ENCODE measurements at places on chromosomes 7 and 10.

- DNase-seq = no peak
Observed at GRCh38 chr7:37259319-37259821, 189.3 kb downstream of the ELMO1 start.

DNA sequence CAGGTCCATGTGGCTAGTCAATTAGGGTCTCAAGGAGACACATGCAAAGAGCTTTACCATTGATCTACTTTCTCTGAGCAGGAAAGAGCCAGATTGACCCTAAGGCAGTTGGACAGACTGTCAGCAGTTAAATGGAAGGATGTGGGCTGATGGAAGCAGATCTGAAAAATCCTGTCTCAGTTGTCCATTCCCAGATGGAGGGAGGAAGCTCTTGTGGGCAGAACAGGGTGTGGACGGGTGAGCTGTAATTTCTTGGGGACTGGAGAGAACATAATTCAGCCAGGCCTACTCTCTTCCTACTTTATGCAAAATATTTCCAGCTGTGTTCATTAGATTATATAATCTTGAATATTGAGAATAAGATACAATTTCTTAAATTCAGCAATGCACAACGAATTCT is 163.6 kb downstream of the GNAT3 start:
- DNase-seq = no peak

GRCh38 chr7:51476026-51476425 is 159.4 kb upstream of the COBL start:
- DNase-seq = no peak

- no peak for DNase-seq
Observed at GRCh38 chr7:42913591-42913990, 1.7 kb upstream of the C7orf25 start.

DNA sequence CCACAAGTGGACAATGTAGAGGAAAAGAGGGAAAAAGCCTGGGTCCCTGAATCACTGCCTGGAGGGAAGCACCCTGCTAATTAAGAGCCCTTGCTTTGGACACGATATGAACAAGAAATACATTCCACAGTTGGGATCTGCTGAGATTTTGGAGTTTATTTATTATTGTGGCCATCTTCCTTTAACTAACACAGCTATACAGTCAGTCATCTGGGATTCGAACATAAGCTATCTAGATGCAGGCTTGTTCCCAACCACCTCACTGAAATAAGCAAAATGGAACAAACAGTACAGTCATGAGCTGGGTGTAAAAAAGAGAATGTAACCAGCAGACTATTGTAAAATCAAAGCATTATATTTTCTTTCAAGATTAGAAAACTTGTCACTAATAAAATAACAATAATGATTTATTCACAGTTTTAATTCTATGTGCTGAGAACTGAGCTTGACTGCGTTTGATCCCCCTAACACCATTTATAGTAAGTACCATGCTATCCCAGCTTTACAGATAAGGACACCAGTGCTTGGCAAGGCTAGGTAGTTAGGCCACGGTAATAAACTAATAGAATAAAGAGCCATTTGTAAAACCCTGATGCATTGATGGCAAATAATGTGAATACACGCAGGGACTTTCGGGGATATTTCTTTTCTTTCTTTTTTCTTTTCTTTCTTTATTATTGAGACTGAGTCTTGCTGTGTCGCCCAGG is 223.8 kb upstream of the KLF6 start:
- no peak for DNase-seq

DNA sequence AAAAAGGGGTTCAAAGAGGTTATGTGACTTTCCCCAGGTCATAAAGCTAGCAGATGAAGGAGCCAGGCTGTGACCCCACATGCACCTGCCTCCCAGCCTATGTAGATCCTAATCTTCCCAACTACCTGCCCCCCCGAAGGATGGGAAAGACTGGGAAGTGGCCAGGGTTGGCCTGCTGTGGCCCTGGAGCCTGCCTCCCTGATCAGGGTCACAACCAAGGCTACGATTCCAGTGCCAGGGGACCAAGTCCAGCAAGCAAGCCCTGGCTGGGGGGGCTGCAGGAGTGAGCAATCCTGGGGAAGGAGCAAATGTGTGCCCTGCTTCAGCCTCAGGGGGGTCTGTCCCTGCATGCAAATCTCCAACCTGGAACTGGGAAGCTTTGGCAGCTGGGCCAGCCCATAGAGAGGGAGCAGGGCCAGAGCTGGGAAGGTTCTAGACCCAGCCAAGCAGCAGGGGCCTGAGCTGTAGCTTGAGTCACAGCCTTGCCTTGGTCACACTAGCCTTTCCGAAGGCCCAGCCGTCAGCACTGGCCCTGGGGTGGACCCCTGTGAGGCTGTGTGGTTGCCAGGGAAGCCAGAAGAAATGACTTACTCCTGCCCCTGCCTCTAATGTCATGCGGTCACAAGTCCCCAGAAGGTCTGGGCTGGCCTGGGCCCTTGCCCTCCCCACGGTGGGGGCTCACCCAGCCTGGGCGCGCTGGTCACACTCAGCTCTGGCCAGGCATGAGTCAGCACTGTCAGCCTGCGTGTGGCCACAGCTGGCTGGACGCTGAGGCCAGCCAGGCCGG is 96.4 kb upstream of the ZMIZ1 start:
- peak; percentile 95 for DNase-seq

DNA sequence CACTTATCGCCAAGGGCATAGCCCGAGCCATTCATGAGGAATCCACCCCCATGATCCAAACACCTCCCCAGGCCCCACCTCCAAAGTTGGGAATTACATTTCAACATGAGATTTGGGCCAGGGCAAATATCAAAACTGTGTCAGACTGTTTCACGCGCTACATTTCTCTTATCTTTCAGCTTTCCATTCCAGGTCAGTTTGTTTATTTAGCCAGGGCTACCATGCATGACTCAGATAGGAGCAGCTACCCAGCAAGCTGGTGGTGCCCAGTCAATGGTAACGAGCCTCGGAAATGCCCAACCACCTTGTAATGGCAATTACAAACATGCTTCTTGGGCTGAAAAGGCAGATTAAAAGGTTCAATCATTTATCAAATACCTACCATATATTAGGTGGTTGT is 43.6 kb upstream of the BAMBI start:
- DNase-seq = no peak

GRCh38 chr10:84159076-84159685 is 14.4 kb upstream of the GPR15LG start:
- DNase-seq = no peak

DNA sequence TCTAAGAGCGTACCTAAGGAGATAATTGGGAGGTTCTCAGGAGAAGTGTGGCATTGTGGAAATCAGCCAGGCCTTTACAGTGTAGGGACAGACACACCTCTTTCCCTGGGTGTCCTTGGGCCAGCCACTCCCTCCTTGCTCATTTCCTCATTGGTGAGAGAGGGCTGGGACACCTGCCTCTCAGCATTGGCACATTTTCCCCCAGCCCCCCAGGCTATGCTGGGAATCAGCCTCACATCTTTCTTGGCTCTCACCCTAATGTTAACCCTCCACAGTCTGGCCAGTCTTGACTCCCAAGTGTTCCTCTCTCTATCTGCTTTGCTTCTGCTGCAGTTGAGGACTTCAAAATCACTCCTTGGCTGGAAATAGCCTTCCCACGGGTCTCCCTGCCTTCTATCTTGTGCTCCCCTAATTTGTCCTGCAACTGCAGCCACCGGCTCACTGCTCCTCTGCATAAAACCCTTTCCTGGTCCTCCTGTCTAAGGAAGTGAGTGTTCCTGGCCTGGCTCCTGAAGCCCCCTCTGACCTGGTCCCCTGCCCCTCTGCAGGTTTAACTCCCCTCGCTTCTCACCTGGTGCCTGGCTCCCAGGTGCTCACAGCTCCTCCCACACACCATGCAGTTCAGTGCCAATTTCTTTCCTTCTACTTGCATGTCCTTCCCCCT is 15.8 kb downstream of the TBXAS1 start:
- no peak for DNase-seq

DNA sequence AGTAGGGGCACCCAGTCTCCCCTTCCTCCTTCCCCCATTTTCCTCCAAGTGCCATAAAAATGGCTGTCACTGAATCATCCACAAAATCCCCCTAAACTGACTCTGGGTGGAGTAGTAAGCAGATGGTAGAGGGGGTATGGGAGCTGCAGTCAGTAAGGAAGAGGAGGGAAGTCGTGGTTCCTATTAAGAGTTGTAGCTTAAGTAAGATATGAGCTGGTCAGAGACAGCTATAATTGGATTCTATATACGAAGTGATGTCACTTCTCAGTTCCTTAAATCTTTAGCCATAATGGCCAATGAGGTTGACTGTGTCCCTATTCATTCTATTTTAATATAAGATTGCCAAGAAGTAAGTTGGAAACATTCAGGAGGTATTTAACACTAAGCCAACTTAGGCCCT is 131.7 kb downstream of the SLC16A9 start:
- DNase-seq = no peak

DNA sequence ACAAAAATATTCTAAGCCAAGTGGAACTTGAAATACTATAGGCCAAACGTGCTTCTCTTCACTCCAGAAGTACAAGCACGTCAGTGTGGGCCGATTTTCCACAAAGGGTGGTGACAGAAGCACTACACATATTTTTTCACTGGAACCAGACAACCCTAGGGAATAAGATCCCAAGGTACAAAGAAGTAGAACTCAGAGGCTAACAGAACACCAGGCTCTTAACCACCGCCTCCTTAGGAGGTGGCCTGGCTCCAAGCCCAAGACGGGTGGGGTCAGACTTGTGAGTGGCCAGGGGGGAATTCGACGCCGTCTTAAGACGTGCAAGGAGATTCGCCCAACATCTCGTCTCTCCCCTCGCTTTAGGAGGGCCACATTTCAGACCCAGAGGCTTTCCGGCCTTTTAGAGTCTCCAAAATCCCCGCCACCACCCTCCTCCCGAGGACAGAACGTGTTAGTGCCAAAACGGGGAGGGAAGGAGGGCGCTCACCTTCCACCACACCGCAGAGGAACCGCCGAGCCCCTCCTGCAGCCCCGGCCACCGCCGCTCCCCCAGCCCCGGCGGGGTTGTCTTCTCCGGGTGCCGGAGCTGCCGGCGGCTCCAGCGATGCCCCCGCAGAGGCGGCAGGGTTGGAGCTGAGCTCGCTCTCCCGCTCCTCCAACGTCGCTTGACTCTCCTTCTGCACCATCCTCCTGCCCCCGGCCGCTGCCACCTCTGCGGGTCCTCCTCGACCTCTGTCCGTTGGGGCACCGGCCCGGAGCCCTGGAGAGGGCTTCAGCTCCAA is 716 bp downstream of the OGA start:
- DNase-seq = peak; percentile 93

DNA sequence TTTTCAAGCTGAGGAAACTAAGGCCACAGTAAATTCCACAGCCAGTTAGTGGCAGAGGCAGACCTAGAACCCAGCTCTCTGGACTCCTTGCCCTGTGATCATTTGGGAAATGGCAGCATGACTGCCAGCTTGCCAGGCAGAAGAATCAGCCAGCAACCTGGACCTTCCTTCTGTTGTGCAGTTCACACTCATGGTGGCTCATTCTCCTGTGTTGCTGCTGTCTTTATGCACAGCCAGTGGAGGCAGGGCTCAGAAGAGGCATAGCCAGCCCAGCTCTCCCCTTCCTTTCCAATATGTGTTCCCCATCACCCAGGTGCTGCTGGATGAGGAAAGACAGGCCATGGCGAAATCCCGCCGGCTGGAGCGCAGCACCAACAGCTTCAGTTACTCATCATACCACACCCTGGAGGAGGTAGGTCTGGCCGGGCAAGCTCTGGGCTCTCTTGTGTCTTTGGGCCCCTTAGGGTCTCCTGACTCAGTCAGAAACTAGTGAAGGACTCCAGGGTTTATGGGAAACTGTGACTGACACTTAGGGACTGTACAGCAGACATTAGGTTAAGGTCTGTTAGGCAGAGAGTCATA is 14.8 kb downstream of the CPA5 start:
- no peak for DNase-seq

- DNase-seq = no peak
Observed at GRCh38 chr7:157475095-157475494, 138.3 kb downstream of the DNAJB6 start.

GRCh38 chr7:151273651-151274390 is 25.3 kb upstream of the SMARCD3 start:
- no peak for DNase-seq

GRCh38 chr10:80484243-80484642 is 30.1 kb downstream of the TSPAN14 start:
- DNase-seq = peak; percentile 82

- no peak for DNase-seq
Observed at GRCh38 chr10:52466464-52466863, 152.4 kb downstream of the DKK1 start.

DNA sequence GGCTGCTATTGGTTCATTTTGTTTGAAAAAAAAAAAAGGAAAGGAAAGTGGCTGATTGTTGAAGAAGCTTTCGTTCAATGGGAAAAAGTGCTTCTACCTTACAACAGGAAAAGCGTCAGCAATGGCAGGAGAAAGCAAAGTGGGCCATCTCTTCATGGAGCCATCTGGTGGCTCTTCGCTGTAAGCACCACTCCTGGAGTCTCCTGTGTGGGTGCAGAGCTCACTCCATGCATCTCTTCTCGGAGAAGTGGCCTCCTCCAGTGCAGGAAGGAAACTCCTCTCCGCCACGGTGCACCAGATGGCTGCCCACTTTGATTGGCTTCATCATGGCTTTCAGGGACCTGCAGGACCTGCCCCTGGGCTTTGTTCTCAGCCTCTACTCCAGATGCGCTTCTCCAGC is 250.9 kb downstream of the PTEN start:
- no peak for DNase-seq

- no peak for DNase-seq
Observed at GRCh38 chr7:52486267-52486666, 549.2 kb upstream of the POM121L12 start.

- DNase-seq = no peak
Observed at GRCh38 chr10:52965509-52965908, 192.9 kb upstream of the MBL2 start.

- no peak for DNase-seq
Observed at GRCh38 chr10:76287856-76288255, 856.4 kb downstream of the LRMDA start.

GRCh38 chr7:94395141-94396036 is 694 bp downstream of the COL1A2 start:
- DNase-seq = peak; percentile 88

- DNase-seq = no peak
Observed at GRCh38 chr10:44245601-44245938, 139.3 kb downstream of the CXCL12 start.

DNA sequence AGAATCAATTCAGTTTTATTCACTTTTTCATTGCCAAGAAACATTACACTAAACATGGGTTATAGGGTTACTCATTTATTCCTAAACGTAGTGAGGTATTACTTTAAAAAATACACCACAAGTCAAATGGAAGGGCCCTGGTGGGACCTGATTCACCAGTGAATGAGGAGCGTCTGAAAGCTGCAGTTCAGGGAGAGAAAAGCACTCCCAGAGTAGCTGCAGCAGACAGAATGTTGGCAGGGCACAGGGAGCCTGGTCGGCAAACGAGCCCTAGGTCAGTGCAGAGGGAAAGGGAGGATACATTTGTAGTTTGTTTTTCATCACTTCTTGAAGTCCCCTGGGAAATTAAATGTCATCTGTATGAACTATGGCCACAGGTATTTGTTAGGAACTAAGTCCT is 361.7 kb upstream of the ETV1 start:
- DNase-seq = no peak

- no peak for DNase-seq
Observed at GRCh38 chr7:108196004-108196403, 65.8 kb upstream of the LAMB4 start.

GRCh38 chr10:69239136-69239535 is 19.0 kb downstream of the HKDC1 start:
- no peak for DNase-seq

GRCh38 chr7:38070718-38071117 is 107.3 kb upstream of the STARD3NL start:
- DNase-seq = no peak
